ENCODE measurements at places on chromosomes 13 and 19.

GRCh38 chr19:430701-431100 is 21.8 kb upstream of the C2CD4C start:
- no peak for DNase-seq

GRCh38 chr19:33408116-33408515 is 34.6 kb downstream of the CEBPG start:
- DNase-seq = no peak

GRCh38 chr19:12802267-12803106 is 618 bp downstream of the THSD8 start:
- DNase-seq = no peak

- DNase-seq = no peak
Measured at GRCh38 chr19:45467115-45467455, 711 bp upstream of the FOSB start.

GRCh38 chr13:109454167-109454917 is 332.0 kb downstream of the IRS2 start:
- no peak for DNase-seq

DNA sequence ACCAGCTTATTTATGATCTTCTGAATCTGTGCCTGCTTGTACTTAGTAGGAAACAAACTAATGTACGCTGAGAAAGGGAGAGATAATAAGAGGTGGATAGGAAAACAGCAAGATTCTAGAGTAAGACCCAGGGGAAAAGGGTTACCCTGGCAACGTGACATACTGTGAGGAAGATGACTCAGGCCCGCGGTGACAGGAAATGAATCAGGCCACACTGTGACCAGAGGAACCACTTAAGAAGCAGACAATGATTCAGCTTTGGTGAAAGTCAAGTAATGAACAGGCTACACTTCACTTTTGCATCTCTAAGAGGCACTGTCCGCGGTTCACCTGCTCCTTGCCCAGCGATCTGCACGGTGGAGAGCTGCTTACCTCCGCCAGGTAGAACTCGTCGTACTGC is 158.2 kb downstream of the NALCN start:
- no peak for DNase-seq

DNA sequence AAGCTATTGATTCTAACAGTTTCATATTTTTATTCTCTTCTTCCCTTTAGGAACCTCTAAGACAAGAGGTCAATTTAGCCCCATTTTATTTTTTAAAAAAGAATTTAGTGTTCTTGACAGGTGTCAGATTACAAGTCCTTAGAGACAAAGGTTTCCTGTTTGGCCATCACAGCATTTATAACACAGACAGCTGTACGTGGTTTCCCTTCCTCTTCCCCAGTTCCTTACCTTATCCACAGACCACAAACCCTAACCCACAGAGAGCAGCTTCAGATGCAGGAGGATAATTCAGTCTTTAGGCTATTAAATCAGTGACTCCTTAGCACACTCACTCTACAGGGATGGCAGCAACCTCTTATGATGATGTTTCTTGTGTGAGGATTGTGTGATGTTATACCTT is 1210.1 kb downstream of the DIAPH3 start:
- DNase-seq = no peak

GRCh38 chr19:30225676-30226463 is 146.3 kb upstream of the ZNF536 start:
- no peak for DNase-seq

GRCh38 chr13:38905861-38906260 is 84.8 kb downstream of the STOML3 start:
- no peak for DNase-seq

DNA sequence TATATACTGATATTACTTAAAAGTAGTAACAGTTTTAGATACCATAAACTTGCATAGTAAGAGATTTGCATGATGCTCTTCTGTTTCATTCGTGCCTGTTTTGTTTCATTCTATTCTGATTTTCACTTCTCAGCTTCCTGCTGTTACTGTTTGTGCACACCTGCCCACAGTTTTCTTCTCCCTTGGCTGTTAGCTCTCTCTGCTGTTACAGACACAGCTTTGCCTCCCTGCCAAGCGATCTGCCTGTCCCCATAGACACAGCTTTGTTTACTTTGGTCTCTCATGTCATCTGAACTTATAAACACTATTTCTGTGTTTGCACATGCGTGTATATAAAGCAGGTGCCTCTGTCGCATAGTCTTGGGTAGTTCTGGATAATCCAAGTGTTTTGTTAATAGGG is 21.4 kb upstream of the UPF3A start:
- no peak for DNase-seq

DNA sequence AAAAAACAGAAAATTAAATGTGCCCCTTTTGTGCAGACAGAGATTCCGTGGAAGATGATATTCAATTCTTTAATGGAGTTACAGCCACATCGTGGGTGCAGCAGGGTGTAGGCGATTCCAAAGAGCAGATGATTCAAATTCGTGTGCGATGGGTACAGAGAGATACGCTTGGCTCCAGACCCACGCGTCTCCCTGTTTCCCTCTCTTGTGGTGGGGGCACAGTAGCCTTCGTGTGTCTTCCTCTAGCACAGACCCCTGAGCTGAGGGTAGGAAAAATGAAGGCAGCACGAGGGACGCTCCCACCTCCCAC is 4.8 kb downstream of the TSPAN16 start:
- no peak for DNase-seq

DNA sequence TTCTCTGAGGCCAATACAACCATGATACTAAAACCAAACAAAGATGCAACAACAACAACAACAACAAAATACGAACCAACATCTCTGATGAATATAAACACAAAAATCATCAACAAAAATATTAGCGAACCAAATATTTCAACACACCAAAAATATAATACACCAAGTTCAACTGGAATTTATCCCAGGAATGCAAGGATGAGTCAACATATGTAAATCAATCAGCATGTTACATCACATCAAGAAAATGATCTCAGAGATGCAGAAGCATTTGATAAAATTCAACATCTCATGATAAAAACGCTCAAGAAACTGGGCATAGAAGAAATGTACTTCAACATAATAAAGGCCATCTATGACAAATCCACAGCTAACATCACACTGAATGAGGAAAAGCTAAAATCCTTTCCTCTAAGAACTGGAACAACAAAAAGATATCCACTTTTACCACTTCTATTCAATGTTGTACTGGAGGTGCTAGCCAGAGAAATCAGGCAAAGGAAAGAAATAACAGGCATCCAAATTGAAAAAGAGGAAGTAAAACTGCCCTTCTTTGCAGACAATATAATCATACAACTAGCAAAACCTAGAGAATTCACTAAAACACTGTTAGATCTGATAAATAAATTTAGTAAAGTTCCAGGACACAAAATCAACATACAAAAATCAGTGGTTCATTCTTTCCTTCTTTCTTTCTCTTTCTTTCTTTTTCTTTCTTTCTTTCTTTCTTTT is 2448.7 kb upstream of the PCDH20 start:
- DNase-seq = no peak

- DNase-seq = no peak
Measured at GRCh38 chr19:50202962-50203280, 501 bp upstream of the MYH14 start.

GRCh38 chr13:107185889-107186288 is 618.0 kb upstream of the ARGLU1 start:
- DNase-seq = no peak

DNA sequence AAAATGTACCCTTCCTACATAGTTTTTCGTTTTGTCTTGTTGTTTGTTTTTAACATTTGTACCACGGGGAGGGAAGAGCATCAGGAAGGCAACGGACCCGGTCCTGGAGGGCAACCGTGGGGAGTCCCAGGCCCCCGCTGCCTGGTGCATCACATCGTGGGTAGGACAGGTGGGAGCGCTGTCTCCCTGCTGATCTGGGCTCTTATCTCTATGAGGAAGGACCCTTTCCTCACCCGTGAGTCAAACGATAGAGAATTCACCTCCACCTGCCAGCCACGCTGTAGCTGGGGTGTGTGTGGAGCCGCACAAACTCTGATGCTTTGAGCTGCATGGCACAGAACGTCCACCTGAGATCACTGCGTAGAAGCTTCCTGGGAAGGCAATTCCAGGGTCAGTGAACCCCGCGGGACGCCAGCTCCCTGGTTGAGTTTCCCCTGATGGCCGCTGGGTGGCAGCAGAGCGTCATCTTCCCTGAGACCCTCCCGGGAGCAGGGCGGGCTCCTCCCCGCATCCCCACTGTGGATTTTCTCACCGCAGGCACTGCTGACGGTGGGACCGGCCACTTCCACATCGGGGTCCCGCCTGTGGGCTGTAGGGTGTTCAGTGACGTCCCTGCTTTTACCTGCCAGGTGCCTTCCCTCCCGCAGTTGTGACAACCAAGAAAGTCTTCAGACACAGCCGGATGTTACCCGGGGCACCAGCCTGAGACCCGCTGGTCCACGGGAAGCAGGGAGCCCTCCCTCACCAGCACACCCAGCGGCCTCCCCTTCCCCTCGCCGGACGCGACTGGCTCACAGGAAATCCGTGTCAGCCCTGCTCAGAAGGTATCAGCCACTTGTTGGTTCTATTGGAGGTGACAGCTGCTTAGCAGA is 54.7 kb downstream of the ZNF787 start:
- DNase-seq = peak; percentile 79

GRCh38 chr19:8221161-8221560 is 12.0 kb downstream of the CERS4 start:
- DNase-seq = no peak

DNA sequence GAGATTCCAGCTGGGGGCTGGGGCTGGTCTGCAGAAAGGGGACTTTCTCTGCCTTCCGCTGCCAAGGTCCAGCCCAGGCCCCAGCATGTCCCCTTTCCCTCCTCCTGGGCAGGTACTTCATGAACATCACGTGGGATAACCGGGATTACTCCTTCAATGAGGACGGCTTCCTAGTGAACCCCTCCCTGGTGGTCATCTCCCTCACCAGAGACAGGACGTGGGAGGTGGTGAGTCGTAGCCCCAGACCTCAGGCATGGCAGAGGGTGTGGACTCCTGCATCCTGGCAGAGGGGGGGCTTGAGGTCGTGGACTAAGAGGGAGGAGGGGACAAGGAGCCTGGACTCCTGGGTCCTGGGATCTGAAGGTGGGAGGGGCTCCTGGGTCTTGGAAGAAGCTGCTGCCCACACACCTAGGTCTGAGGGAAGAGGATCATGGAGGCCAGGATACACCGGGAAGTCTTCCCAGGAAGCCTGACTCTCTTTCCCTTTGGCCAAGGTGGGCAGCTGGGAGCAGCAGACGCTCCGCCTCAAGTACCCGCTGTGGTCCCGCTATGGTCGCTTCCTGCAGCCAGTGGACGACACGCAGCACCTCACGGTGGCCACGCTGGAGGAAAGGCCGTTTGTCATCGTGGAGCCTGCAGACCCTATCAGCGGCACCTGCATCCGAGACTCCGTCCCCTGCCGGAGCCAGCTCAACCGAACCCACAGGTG is 20.6 kb downstream of the GRIN2D start:
- DNase-seq = no peak

- DNase-seq = no peak
Measured at GRCh38 chr13:20301015-20301402, 68.9 kb upstream of the GJB6 start.

- peak; percentile 75 for DNase-seq
Measured at GRCh38 chr13:80339912-80340650, 845 bp downstream of the SPRY2 start.

DNA sequence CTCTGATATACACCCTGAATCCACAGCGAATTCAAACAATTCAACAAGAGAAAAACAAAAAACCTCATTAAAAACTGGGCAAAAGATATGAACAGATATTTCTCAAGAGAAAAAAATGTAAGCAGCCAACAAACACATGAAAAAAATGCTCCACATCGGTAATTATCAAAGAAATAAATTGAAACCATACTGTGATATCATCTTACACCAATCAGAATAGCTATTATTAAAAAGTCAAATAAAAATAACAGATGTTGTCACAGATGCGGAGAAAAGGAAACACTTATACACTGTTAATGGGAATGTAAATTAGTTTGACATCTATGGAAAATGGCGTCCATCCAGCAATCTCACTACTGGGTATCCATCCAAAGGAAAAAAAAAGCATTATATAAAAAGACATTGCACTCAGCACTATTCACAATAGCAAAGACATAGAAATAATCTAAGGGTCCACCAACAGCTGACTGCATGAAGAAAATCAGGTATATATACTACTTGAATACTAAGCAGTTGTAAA is 1495.0 kb upstream of the PCDH20 start:
- no peak for DNase-seq

DNA sequence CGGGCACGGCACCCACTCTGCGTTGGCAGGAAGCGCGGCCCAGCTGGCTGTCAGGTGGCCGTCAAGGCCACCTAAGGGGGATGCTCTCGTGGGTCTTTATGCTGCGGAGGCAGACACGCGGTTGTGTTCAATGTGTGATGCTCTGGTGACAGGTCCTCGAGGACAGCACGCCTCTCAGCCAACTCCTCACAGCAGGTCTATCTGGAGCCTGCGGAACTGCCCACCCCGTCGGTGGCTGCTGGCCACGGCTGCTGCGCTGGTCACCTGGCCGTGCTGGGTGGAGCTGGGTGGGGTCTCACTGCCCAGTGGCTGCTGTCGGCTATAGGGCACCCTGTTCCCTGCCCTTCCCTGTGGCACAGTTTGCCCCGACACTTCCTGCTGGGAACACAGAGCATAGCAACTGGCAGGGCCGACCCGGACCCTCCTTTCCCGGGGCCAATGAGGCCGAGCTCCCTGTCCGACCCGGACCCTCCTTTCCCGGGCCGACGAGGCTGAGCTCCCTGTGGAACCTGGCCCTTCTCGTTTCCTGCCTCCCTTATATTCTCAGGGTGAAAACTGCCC is 14.3 kb upstream of the F7 start:
- no peak for DNase-seq

DNA sequence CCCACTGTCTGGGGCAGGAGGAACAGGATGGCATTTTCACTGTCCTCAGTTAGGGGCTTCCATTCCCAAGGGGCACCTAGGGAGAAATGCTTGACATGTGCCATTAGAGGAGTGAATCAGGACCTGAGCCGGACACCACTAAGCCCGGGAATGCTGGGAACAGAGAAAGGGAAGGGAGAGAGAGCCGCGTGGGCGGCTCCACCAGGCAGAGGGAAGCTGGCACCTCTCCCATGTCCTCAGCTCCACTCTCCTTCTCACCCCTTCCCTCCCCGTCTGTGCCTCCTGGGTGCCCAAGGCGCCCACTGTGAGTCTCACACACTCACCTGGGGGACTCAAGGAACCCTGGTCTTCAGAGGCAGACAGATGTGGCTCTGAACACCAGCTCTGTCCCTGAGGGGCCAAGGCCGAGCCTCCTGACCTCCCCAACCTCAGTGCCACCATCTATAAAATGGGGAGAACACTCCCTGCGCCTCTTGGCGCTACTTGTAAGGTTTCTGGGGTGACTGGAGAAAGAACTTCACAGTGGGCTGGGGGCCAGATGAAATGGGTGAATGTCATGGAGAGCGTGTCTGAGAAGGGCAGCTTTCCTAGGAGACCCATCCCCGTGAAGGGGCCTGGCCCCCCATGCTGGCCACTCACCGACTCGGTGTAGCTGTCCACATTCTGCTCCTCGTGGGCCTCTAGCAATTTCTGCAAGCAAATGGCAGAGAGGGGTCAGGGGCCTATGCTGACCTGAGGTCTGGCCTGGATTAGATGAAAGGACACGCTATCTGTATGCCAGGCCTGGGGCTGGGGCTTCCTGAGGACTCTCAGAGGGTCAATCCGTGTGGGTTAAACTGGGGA is 5.3 kb upstream of the KPTN start:
- no peak for DNase-seq

All from sciatic nerve (tissue), 2 donors.